Right lobe of liver (tissue), 6 donors: ENCODE measurements at places on chromosomes 3 and 15.
A peak's percentile ranks its signal among the peaks of the same experiment; 100 is the strongest.

DNA sequence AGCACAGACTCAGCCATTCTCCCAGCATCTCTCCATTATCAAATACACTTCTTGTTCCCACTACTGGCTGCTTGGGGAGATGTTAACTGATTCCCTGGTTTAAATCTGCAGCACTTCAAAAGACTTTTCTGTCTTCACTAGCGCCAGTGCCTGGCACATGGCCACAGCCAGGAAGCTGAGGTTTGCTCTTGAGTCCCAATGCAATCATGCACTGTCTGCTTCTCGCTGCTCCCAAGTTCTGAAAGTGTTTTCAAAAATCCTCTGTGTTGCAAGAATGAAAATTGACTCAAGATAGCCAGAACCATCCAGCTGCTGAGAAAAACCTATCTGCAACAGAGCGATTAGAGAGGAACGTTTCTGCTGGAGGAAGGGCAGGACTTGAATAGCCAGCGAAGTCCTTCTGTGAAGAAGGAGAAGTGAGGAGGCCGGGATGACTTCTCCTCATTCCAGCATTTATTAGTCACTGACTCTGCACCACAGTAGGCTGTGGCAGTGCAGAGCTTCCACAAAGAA lies 358.4 kb upstream of the NR2F2 start:
- no peak for DNase-seq
- no peak overlapping the region for H3K27ac ChIP-seq
- H3K27me3 ChIP-seq, result no peaks in the 10 kb centered on the region
- no peaks in the 10 kb centered on the region for H3K36me3 ChIP-seq

DNA sequence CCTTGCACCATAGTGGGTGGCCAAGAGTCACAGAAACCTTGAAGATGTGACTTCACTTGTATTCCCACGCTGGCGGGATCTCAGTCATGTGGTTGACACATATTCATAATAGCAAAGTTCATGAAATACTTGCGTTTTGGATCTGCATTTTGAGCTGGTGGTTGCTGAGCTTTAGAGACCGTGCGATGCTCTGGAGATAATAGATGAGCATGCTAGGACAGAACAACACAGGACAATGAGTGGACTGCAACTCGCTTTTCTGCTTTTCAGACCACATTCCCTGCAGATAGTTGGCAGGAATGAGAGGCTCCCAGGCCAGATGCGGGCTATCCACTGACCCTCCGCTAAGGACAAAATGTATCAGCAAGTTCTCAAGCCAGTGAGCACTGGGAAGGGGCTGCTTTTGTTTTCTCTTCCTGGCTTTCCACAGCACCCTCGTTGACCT lies 13.8 kb upstream of the STARD5 start:
- no peak for DNase-seq
- no peak overlapping the region for H3K27ac ChIP-seq

GRCh38 chr3:133386876-133387275 lies 13.0 kb upstream of the BFSP2 start:
- H3K4me1 ChIP-seq, result no peaks in the 10 kb centered on the region
- DNase-seq, result no peak
- no peak overlapping the region for H3K4me3 ChIP-seq
- no peaks in the 10 kb centered on the region for H3K36me3 ChIP-seq
- no peak overlapping the region for H3K27ac ChIP-seq

DNA sequence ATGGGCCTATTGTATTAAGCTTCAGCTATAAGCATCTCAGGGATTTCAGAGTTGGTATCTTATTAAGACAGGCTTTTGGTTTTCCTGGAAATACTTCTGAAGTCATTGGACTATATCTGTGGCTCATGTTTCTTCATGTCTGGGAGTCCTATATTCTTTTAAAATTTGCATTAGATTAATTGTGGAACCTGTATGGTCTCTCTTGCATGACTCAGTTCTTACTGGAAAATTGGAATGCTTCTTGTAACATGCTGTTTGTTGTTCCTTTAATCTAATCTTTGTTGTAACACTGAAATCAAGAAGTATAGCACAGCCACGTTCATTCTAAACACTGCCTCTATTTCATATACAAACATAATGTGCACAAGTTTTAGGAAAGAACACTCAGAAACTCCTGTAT lies 208.1 kb downstream of the RBMS3 start:
- no peak overlapping the region for H3K27ac ChIP-seq
- no peak for DNase-seq
- no peaks in the 10 kb centered on the region for H3K4me1 ChIP-seq
- no peaks in the 10 kb centered on the region for H3K36me3 ChIP-seq

DNA sequence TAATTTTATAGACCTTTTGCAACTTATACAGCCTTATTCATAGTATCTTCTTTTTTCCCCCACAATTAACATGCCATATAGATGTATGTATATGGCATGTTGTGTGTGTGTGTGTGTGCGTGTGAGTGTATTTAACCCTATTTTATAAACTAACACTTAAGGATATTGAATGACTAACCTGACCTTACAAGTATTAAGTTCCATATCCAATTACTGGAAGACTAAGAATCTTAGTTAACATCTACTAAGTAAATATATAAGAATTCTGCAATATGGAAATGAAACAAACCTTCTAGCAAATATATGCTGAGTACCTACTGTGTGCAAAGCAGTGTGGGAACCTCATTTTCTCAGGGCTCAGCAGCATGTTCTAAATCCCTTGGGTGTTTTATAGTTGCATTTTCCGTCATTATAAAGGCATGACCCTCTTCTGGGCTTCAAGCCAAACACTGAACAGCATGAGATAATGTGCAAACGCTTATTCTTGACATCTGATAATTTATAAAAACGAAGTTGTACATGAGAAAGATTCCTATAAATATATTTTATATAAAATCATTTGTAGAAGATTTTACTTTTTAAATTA lies 105.5 kb downstream of the NLGN1 start:
- H3K27ac ChIP-seq, result no peak overlapping the region
- no peak overlapping the region for H3K4me3 ChIP-seq
- H3K4me1 ChIP-seq, result no peaks in the 10 kb centered on the region
- H3K27me3 ChIP-seq, result no peaks in the 10 kb centered on the region
- no peaks in the 10 kb centered on the region for H3K36me3 ChIP-seq

DNA sequence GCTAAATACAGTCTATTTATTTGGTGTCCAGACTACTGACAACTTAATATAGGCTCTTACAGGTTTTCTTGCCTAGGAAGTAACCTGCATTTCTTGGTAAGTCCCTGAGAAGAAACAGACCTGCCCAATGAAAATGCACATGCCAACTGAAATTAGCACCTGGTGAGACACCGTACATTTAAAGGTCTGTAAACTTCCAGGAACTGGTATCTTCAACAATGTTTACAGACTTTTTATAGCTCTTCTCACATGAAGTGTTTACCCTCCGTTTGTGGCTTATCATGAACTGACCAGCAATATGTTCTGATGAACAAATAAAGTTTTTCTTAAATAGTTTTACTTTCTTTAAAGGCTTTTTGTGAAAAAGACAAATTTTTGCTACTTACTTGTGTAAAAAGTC lies 93.3 kb downstream of the PCCB start:
- H3K27me3 ChIP-seq, result no peaks in the 10 kb centered on the region
- no peak overlapping the region for H3K4me3 ChIP-seq
- no peaks in the 10 kb centered on the region for H3K36me3 ChIP-seq
- H3K4me1 ChIP-seq, result no peaks in the 10 kb centered on the region
- no peak for DNase-seq
- H3K27ac ChIP-seq, result no peak overlapping the region

DNA sequence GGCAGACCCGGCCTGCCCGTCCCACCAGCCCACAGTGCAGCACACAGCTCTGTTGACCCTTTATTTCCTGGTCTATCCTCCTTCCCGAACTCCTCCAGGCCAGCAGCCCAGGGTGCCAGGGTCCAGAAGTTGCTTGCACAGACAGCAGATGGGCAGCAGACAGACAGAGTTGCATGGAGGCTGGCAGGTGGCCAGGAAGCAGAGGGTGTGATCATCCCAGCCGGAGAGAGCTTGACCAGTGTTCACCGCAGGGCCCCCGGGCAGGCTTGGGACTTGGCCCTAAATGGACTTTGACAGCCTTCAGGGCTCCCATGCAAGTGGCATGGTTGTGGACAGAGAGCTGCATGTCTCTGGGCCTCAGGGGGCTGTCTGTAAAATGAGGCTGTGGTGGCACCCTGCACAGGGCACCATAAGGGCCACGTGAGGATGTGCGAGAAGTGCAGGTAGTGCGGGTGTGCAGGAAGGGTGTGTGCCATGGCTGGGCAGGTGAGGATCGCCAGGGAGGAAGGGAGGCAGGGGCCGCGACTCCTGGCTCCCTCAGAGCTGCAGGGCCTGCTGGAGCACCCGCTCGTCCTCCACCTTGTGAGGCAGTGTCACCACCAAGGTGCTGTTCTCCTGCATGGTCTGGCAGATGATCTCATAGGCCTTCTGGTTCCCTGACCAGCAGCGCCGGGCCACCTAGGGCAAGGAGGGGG lies 6.3 kb upstream of the ZXDC start:
- H3K36me3 ChIP-seq, result no peaks in the 10 kb centered on the region
- no peak overlapping the region for H3K27ac ChIP-seq
- H3K27me3 ChIP-seq, result no peaks in the 10 kb centered on the region
- DNase-seq, result peak; percentile 90
- H3K4me3 ChIP-seq, result no peak overlapping the region

DNA sequence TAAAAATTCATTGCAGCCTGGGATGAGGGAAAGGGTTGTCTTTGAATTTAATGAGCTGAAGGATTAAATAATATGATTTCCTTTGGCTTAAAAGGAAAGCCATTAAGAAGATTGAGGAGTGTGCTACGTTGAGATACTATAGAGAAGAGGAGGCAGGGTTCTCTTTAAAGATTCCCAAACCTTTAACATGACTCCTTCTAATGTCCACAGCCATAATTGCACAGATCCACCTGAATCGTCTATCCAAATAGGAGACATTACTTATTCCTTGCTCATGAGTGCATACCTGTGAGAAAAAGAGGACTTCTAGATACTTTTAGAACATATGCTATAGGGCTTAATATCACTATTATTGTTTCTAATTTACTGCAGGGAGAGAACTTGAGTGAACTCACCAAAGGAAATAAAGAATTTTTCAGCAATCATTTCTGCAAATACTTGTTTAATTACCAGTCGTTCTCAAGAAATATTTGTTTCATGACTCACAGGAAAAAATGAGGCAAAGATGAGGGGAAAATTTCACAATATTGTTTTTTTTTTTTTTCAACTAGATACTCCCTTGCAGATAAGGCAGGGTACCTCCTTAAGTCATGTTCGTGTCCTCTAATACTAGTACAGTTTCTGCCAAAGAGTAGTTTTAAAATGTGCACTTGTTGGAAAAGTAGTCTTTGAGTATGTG lies 8.9 kb upstream of the SUCNR1 start:
- H3K36me3 ChIP-seq, result no peaks in the 10 kb centered on the region
- H3K4me1 ChIP-seq, result no peaks in the 10 kb centered on the region
- H3K27me3 ChIP-seq, result no peaks in the 10 kb centered on the region
- no peak for DNase-seq
- no peak overlapping the region for H3K27ac ChIP-seq
- no peak overlapping the region for H3K4me3 ChIP-seq

GRCh38 chr15:101618851-101619614 lies 33.1 kb downstream of the TM2D3 start:
- no peak for DNase-seq
- peak overlapping the region; percentile 2 for H3K27ac ChIP-seq
- H3K36me3 ChIP-seq, result no peaks in the 10 kb centered on the region
- H3K27me3 ChIP-seq, result no peaks in the 10 kb centered on the region
- H3K4me1 ChIP-seq, result no peaks in the 10 kb centered on the region
- no peak overlapping the region for H3K4me3 ChIP-seq

- H3K4me1 ChIP-seq, result no peaks in the 10 kb centered on the region
- H3K36me3 ChIP-seq, result no peaks in the 10 kb centered on the region
- no peaks in the 10 kb centered on the region for H3K27me3 ChIP-seq
- no peak for DNase-seq
Measured at GRCh38 chr3:25727316-25727715, 55.9 kb downstream of the NGLY1 start.

- no peaks in the 10 kb centered on the region for H3K36me3 ChIP-seq
- H3K4me1 ChIP-seq, result no peaks in the 10 kb centered on the region
- H3K27me3 ChIP-seq, result no peaks in the 10 kb centered on the region
- DNase-seq, result no peak
- no peak overlapping the region for H3K4me3 ChIP-seq
Measured at GRCh38 chr15:67117370-67117769, 52.0 kb downstream of the SMAD3 start.

DNA sequence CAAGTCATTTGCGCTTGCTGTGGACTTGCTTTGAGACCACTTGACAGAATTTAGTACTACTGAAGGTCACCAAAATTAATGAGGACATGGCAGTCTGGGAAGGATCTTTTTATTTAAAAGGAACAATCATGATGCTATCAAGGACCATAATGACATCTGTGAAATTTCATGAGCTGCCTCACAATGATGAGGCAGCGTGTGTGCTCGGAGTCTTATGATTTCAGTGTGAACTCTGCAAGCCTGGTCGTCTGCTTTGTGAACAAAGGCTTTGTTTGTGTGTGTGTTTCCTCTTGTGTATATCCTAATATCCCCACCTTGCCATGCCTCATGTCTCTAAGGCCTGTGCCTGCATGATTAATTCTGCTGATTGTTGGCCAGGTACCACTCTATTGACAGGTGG lies 46.7 kb downstream of the RAD54L2 start:
- H3K27me3 ChIP-seq, result no peaks in the 10 kb centered on the region
- H3K27ac ChIP-seq, result no peak overlapping the region
- H3K36me3 ChIP-seq, result no peaks in the 10 kb centered on the region
- DNase-seq, result no peak
- H3K4me1 ChIP-seq, result no peaks in the 10 kb centered on the region
- no peak overlapping the region for H3K4me3 ChIP-seq

DNA sequence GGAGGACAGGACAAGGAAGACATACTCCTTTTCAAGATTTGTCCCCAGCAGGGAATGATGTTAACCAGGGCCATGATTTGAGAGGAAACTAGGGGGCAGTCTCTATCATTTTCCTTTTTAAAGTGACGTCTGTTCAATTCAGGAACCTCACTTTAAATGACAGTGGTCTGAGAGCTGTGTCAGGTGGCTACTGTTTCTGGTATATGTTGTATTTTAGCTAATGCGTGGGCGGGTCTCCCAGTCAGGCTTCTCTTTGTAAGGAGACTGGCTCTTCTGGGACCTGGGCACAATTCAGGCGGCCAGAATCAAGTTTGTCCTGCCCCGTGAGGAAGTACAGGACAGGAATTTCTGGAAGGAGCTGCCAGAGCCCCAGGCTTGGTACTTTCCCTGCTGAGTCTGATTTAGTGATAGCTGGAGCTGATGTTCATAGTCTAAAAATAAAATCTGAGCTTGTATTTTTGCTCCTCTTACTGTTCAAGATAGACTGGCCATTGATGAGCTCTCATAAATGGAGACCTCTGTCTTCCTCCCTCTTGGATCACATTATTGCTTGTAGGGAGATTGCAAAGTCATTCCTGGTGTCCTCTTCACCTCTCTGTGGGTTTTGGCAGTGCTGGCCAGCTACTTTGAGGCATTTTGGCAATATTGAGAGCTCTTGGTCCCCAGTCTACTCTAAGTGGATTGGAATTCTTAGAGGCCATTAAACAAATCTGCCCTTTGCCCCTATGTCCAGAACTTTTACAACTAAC lies 25.6 kb downstream of the SQOR start:
- no peak overlapping the region for H3K27ac ChIP-seq
- DNase-seq, result no peak
- H3K27me3 ChIP-seq, result no peaks in the 10 kb centered on the region
- peaks cover 19% of the 10 kb centered on the region for H3K4me1 ChIP-seq
